ENCODE measurements at places on chromosomes 13 and 19.

GRCh38 chr13:51118809-51119431, 7.8 kb upstream of the C13orf42 start:
- no peak for DNase-seq

DNA sequence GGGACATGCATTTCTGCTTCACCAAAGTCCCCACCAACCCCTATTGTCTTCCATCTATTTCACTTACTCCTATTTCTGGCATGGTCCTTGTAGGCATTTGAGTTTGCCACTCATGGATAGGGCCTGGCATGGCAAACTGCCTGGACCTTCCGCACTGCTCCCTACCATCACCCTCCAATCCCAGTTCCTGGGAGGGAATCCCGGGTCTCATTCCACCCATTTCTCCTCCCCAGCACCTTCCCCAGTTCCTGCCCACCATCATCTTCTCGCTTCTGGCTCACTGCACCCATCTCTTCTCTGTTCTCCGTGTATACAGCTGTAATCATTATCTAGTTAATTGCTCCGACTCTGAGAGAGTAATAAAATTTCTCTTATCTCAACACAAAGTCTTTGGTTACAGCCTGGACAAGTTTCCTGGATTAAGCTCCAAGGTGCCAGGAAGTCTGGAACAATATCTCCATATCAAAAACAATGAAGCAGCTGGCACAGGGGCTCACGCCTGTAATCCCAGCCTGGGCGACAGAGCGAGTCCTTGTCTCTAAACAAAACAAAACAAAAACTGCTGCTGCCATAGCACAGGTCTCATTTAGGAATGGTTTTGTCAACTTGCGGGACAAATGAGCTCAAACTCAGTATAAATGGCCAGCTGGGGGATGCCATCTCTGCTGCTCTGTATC, 17.0 kb upstream of the COX7A1 start:
- DNase-seq, result peak; percentile 47

DNA sequence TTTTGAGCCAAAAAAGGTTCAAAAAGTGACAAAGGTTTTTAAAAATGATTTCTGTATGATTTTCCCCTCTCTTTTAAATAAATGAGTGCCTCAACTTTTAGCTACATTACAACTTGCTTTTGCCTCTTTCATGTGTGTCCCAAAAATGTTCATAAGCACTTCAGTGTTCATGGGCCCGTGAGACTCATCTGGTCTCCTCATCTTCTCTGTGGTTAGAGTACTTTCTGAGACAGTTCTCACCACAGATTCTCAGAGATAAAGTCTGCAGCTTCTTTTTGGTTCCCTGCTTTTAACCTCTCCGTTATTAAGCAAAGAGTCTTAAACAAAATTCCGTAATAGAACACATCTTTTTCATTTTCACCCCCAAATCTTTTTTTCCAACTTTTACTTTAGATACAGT, 156.9 kb downstream of the DLEU7 start:
- DNase-seq, result no peak

GRCh38 chr19:45529420-45529785, 22.1 kb downstream of the VASP start:
- DNase-seq, result no peak

GRCh38 chr13:28245465-28245864, 107.1 kb downstream of the PAN3 start:
- no peak for DNase-seq

GRCh38 chr13:81171065-81171647, 830.2 kb upstream of the SPRY2 start:
- no peak for DNase-seq

DNA sequence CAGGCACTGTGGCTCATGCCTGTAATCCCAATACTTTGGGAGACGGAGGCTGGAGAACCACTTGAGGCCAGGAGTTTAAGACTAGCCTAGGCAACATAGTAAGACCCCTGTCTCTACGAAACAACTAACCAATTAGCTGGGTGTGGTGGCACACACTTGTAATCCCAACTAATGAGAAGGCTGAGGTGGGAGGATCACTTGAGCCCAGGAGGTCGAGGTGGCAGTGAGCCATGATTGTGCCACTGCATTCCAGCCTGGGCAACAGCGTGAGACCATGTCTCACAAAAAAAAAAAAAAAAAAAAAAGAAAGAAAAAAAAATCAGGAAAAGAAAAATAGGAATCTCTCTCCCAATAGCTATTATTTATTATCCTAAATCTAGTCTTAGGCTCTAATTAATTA, 56.8 kb upstream of the UBAC2 start:
- DNase-seq, result no peak

- no peak for DNase-seq
These were observed 186.2 kb upstream of the GPR12 start for GRCh38 chr13:26946684-26947343.

DNA sequence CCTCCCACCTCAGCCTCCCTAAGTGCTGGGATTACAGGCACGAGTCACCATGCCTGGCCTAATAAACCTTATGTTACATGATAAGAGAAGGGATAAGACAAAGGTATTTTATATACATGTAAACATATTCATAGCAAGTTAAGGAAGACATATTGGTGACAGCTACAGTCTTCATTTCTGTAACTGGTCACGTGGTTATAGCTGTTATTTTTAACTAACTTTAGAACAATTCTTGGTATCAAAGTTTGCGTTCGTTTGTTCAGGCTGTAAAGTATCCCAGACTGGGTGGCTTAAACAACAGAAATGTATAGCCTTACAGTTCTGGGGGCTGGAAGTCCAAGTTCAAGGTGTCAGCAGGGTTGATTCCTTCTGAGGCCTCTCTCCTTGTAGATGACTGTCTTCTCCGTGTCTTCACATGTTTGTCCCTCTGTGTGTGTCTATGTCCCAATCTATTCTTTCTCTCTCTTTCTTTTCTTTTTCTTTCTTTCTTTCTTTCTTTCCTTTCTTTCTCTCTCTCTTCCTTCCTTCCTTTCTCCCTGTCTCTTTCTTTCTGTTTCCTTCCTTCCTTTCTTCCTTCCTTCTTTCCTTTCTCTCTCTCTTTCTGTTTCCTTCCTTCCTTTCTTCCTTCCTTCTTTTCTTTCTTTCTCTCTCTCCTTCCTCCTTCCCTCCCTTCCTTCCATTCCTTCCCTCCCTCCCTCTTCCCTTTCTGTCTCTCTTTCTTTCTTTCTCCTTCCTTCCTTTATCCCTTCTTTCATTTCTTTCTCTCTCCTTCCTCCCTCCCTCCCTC, 7.6 kb downstream of the ACTL9 start:
- DNase-seq, result no peak

GRCh38 chr19:16000024-16000663, 51.3 kb downstream of the OR10H4 start:
- DNase-seq, result no peak

DNA sequence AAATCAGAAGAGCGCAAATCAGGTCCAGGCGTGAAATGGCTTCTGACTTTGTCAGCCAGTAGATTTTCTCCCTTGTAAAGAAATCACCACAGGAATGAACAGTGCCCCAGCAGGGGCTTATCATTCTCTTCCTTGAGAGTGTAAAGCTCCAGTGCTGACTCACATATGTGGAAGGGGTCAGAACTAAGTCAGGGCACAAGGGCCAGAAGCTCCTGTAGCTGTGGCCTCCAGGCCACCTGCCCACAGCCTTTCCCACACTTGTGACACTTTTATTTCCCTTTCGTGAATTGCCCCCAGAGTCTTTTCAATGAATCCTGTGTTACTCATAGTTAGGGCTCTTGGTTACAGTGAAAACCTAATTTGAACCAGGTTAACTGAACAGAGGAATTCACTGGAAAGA, 99.6 kb downstream of the SUCLA2 start:
- no peak for DNase-seq

GRCh38 chr19:15869873-15870272, 28.0 kb downstream of the CYP4F2 start:
- no peak for DNase-seq

- no peak for DNase-seq
These were observed 506 bp upstream of the AP1M1 start for GRCh38 chr19:16197188-16197621.

Data from left hindlimb (tissue), 1 donor.